ENCODE measurements at places on chromosomes 3 and 15.
A peak's percentile ranks its signal among the peaks of the same experiment; 100 is the strongest.

- no peak for DNase-seq
These were observed 68.6 kb downstream of the DCLK3 start for GRCh38 chr3:36695769-36696137.

DNA sequence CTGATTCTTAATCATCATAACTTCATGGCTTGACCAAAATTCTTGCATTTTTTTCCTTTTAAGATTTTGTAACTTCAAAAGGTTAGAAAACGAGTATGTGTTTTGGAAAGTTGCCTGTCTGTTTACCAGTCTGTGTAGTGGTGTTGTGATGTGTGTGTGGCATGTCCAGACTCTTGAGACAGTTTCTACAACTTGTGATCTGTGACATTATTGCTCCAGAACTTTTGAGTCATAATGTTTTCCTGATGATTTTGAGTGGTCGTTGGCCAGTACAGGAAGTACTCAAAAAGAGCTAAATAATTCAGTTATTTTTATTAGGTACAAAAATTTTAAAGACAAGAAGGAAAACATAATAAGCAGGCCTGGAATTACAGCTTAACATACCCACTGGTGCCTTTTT lies 229.0 kb upstream of the C2CD4B start:
- no peak for DNase-seq

GRCh38 chr15:51798281-51798680 lies 31.2 kb upstream of the TMOD3 start:
- DNase-seq: no peak

DNA sequence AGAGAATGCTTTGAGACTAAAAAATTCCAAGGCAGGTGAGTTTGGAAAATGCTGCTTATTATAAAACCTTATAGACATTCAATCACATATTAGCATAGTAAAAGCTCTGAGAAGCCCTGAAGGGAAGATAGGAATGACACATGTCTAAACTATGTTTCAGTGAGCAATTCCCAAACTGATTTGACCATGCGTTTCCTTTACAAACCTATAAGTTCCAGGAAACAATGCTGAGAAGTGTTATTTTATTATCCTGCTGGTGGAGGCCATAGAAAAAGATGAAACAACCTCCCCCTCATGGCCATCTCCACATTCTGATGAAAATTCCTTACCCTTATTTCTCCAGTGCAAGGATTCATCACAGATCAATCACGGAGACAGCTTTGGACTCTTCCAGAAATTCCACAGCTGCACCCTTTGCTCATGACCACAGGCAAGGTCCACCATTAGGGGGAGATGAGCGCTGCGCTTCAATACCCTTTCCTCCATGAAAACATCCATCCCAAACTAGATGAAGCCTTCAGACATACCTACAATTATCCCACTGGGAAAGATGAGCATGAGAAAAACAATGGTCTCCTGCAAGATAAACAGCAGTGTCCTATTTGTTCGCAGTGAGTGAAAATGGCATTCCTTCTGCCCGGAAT lies 372.1 kb downstream of the MAGI1 start:
- no peak for DNase-seq

DNA sequence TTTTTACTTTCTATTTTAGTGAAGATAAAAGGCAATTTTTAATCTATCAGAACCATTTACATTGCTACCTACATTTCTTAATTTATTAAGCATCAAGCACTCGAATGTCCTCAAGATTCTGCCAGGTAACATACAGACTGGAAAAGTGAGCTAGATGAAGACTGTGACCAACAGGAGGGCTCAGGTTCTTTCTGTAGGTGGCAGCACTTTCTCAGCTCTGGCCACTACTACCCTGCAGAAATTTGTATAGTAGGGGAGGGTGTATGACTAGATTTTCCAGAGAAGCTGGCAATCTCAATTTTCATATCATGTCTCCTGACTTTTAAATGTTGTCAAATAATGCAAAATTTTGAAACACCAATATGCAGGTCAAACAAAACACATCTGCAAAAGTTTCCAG lies 165.0 kb upstream of the SUCLG2 start:
- no peak for DNase-seq

GRCh38 chr15:92833106-92833433 lies 67.1 kb upstream of the CHD2 start:
- DNase-seq: no peak

GRCh38 chr3:89367166-89367565 lies 259.7 kb downstream of the EPHA3 start:
- DNase-seq: no peak

- DNase-seq: no peak
These were observed 11.1 kb downstream of the GRM2 start for GRCh38 chr3:51717947-51718346.

GRCh38 chr3:5140839-5141238 lies 18.7 kb downstream of the ARL8B start:
- no peak for DNase-seq

DNA sequence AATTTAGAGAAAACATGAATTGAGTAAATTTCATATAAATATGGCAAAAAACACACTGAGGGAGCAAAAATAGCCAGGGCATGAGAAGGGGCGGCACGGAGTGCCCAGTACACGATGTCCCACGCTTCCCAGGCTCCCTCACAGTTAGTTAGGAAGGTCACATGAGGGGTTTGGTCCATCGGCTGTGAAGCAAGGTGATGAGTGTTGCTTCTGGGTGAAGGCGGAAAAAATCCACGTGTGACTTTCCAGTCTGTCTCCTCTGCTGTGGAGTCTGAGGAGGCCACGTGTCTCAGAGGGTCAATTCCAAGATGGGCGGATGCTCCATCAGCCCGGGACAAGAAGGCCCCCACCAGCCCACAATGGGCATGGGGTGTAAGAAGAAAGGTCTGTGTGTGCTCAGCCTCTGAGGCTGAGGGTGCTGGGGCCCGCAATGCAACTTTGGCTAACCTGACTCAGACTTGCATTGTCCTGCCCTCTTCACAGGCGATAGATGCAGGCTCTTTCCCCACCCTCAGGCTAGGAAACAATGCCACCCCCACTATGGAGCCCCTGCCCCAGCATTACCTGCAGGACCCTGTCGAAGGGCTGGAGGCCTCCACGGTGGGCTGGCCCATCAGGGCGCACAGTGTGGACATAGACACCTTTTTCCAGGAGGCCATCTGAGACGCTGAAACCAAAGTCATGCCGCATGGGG lies 45.7 kb downstream of the GRIP2 start:
- no peak for DNase-seq

DNA sequence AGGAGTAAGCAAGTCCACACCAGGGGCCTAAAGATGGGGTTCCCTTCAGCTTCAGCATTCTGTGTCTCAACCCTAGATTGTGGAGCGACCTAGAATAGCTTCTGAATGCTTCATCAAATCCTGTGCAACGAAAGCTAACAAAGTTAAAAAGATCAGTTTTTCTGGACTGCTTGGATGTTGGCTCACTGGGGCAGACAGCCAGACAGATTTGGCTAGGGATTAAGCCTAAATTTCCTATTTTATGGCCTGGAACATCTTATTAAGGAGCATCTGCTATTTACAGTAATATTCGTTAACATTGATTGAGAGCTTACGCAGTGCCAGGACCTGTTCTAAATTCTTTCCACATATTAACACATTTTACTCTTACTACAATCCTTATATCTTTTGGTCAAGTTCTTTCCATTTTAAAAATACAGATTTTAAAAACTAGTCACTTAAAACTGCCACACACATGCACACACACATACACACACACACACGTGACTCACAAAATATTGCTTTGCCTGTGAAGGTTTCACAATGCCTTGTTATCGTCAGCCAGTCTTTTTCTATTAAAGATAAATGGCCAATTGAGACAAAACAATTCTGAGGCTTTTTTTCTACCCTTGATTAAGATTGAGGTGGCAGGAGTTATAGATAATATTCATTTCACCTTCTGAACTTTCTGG lies 173.3 kb upstream of the SNTN start:
- no peak for DNase-seq

GRCh38 chr15:53437985-53438841 lies 321.2 kb downstream of the WDR72 start:
- DNase-seq: no peak

GRCh38 chr3:119579366-119580066 lies at the start of gene ADPRH:
Gene ADPRH, plus strand, starts transcription at chr3:119579492. Its CDS starts 2,678 bp downstream, at chr3:119582170.
- DNase-seq: peak; percentile 95

DNA sequence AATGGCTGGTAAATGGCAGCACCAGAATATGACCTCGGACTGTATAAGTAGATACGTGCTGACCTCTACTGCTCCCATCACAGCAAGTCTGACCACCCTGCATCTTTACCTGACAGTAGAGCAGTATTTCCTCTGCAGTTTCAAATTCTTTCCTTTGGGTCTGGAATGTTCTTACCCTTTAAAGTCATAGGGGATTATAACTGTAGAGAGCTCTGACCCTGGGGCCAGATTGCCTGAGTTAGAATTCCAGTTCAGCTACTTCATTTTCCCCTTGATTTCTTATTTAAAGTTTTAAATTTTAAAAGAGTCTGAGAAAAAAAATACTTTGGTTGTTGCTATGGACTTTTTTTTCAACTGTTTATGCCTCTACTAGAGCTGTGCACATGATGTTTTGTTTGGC lies 237.7 kb downstream of the NR1D2 start:
- no peak for DNase-seq

DNA sequence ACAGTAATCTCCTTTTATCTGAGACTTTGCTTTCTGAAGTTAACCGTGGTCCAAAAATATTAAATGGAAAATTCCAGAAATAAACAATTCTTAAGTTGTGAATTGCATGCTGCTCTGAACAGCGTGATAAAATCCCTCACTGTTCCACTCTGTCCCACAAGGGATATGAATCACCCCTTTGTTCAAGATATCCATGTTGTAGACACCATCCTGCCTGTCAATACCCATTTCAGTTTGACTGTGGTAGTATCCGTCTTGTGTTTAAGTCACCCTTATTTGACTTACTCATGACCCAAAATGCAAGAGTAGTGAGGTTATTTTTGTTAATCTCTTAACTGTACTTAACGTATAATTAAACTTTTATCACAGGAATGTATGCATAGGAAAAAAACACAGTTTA lies 435.0 kb downstream of the SHQ1 start:
- no peak for DNase-seq

Data from large intestine (tissue), 12 donors.